ENCODE measurements at places on chromosomes 16 and 17.

DNA sequence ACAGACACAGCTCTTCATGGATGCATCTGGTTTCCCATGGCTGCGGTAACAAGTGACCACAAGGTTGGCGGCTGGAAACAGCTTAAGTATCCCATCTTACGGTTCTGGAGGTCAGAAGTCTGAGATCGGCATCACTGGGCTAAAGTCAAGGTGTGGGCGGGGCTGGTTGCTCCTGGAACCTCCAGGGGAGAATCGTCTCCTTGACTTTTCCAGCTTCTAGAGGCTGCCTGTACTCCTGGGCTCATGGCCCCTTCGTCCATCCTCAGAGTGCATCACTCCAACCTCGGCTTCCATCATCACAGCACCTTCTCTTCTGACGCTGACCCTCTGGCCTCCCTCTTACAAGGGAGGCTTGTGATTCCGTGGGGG lies 12.9 kb upstream of the CRISPLD2 start:
- DNase-seq = no peak

GRCh38 chr16:67104061-67104460 lies 5.7 kb upstream of the PHAF1 start:
- no peak for DNase-seq

DNA sequence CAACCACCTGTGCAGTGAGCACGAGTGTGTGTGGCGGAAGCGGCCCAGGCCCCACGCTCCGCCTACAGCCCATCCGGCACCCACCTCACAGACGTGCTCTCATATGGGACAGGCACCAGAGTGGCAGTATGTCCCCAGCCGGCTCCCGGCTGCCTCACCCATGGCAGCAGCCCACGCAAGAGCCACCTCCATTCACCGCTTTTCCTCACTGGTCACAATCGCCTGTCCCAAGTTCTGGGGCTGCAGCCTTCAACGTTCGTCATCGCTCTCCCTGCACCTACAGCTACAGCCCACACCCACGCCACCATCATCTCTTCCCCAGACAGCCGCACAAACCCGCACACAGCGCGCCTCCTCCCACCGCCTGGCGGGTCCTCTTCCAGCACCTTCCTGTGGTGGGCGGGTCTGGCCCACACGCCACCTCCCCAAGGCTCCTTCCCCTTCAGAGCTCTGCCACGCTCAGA lies 17.5 kb upstream of the TRAP1 start:
- no peak for DNase-seq

DNA sequence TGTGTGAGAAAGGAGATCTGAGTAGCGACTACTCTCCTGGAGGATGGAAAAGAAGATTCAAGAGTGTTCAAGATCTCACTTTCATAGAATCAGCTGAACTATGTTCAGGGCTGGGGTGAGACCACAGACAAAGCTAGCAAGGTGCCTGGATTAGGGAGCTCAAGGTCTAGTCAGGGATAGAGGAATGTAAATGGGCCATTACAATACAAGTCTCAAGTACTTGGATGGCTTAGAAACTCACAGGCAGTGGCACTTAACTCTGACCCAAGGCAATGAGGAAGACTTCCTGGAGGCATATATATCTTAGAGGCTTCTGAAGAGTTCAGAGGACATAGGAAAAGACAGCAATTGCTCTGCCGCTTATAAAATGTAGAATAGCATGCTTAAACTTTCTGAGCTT lies 184.9 kb upstream of the CDH11 start:
- DNase-seq = no peak

DNA sequence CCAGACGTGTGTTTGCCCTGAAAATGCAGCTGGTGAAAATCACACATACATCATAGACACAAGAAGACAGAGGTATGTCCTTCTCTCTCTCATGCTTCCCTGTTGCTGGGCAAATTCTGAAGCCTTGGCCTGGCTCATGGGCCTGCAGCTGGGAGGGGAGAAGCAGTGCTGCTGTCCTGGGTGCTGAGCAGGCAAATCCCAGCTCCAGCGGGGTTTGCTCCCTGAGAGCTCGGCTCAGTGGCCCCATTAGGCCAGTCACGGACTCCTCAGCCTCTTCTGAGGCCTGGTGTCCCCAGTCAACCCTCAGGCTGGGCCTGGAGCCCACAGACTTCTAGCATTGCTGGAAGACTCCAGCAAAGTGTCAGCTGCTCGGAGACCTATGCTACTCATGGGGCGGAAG lies 11.7 kb downstream of the RHBDL3 start:
- DNase-seq = no peak

GRCh38 chr16:27285676-27286196 lies 17.2 kb upstream of the NSMCE1 start:
- DNase-seq = no peak

DNA sequence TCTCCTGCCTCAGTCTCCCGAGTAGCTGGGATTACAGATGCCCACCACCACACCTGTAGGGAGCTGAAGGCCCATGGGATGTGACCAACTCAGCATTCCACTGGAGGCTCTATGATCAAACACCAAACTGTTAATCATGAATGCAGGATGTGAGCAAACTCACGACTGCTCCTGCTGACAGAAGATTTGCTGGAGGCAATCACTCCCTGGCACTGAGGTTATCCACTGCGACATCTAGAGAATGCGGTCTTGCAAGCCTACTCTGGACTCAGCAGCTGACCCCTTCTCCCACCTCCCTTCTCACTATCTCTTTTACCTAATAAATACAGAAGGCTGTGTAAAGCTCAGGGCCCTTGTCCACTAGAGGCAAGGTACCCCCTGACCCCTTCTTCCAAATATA lies 4.9 kb downstream of the TEX14 start:
- DNase-seq = no peak

DNA sequence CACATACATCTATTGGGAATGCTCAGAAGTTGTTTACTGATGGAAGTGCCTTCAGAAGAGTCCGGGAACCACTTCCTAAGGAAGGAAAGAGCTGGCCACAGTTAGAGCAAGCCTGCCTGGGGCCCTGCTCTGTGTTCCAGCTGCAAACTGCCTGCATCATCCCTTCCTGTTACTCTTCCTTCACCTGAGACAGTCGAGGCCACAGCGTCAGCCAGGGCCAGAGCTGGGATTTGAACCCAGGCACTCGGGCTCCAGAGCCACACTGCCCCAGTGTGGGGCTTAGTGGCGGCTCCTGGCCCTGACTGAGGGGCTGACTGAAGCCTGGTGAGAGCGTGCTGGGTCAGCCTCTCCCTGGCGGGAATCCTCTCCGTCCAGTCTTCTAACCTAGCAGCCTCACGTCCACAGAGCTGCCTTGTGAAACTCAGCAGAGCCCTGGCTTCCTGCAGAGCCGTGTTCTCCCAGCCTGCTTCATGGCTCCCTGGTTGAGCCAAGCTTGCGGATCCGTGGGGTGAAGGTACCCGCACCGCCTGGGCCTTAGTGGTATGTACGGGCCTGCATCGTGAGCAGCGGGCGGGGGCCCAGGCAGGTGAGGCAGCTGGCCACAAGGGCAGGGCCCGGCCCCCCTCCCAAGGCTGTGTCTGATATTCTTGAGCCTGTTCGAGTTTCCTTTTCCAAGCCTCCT lies 4.6 kb upstream of the C17orf99 start:
- no peak for DNase-seq

DNA sequence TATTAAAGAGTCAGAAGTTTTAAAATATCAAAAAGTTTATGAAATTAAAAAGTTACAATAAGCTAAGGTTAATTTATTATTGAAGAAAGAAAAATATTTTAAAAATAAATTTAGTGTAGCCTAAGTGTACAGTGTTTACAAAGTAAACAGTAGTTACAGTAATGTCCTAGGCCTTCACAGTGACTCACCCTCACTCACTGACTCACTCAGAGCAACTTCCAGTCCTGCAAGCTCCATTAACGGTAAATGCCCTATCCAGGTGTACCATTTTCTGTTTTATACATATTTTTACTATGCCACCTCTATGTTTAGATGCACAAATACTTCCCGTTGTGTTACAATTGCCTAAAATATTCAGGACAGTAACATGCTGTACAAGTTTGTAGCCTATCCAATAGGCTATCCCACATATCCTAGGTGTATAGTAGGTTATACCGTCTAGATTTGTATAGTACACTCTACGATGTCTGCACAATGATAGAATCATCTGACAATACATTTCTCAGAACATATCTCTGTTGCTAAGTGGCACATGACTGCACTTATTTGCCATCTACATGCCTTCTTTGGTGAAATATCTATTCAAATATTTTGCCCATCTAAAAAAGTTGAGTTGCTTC lies 67.2 kb upstream of the WSB1 start:
- no peak for DNase-seq

DNA sequence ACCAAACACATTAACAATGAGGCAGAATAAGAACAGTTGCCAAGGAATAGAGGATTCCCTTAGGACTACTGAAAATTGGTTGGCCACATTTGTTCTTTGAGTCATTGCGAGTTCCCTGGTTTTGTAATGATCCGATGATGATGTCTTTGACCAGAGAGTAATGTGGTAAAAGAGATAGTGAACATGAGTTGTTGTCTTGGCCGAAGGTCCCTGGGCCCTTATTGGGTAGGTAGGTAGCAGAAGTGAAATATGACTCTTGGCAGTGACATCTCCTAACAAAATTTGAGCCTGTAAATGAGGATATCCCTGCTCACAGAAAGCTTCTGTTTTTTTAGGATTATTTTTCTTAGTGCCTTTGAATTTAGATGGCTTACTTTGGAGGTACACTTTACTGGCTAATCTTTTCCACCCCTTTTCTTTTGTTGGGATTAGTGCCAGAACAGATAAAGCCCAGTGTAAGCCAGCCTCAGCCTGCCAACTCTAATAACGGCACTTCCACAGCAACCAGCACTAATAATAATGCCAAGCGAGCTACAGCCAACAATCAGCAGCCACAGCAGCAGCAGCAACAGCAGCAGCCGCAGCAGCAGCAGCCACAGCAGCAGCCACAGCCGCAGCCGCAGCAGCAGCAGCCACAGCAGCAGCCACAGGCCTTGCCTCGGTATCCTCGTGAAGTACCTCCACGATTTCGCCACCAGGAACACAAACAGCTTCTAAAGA lies 47.2 kb downstream of the TNRC6A start:
- no peak for DNase-seq

DNA sequence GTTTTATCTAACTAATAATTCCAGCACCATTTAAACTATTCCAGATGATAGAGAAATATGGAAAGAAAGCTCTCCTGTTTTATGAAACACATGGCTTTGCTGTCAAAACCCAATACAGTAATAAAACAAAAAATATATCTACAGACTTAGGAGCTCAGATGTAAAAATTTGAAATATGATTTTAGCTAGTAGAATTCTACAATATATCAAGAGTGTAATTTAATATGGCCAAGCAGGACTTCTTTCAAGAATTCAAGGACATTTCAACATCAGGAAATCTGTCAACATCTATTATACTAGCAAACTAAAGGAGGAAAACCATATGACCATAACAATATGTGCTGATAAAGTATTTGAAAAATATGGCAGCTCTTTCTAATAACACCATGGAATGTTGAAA lies 57.5 kb downstream of the CCDC182 start:
- DNase-seq = no peak

DNA sequence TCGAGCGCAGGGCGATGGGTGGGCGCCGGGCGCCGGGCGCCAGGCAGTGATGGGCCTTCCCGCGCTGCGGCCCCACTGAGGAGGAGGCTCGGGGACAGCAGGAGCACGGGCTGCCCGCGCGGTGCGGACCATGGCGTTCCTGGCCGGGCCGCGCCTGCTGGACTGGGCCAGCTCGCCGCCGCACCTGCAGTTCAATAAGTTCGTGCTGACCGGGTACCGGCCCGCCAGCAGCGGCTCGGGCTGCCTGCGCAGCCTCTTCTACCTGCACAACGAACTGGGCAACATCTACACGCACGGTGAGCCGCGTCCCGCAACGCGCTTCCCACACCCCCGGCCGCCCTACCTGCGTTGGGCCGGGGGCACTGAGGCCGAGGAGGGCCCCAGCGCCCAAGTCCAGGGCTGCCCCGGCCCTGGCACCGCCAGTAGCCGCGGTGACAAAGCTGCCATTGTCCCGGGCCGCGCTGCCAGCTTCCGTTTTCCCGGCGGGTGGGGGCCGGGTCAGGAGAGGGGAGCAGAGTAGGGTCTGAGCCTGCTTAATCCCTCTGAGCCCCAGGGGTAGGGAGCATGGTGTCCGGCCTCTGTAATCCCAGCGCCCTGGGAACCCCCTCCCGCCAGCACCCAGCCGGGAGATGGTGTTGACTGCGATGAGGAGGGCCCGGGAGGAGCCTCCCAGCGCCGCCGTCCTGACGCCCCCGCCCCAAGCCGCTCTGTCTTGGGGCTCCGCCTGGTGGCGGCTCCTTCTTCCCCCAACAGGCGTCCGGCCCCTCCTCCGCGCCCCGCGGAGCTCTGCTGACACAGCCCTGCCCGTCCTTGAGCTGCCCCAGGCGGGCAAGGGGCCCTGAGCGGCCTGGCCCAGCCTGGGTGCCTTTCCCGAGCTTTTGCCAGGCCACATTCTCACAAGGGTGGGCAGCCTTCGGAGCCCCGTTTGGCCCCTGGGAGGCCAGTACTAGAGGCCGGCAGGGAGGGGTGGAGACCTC lies 685 bp downstream of the PAQR4 start:
- peak; percentile 92 for DNase-seq

- DNase-seq = peak; percentile 77
Measured at GRCh38 chr17:78257810-78258322, 26.4 kb downstream of the TMEM235 start.

DNA sequence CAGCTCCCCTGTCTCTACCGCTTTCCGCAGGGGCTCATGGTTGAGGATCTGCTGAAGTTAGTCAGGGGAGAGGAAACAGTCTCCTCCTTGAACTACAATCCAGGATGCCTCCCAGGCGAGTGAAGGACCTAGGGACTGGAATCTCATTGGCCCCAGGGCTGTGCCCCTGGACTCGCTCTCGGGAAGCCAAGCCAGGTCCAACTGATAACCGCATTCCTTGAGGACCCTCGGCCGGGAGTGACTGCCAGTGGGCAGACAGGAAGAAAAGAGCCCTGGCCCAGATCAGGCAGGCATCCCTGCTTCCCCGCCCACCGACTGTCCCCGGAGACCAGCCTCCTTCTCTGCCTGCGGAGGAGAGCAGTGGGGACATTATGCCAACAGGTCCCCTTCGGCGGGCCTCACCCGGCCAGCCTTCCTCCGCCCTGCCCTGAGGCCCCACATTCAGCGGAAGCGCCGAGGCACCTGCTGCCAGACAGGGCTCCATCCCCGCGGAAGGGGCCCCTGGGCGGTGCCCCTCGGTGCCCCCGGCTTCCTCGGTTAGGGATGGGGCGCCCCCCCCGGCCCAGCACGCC lies 776 bp downstream of the LRRC75A start:
- no peak for DNase-seq

- peak; percentile 46 for DNase-seq
Measured at GRCh38 chr16:11980136-11980844, 3.8 kb downstream of the SNX29 start.
